ENCODE measurements at places on chromosomes 1 and 21. TPM values are rescaled to one million over a fixed set of nuclear protein-coding genes. Genes with fewer than 3 reads are reported as not detected.
A peak's percentile ranks its signal among the peaks of the same experiment; 100 is the strongest.

DNA sequence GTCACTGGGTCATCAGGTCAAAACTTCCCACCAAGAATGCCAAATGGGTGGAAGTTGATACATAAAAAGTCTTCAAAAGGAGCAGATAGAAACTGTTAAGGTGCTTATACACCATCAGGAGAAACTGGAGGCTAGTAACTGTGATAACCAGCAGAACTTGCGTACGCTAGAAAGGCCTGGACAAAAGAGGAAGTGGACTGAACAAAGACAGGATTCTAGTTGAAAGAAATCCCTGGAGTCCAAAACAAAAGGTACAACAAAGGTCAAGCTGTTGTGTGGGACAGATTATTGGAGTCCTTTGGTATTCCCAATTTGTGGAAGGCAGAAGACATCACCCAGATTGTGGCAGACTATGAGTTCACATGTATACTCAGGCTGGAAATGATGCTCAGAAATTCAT, 215.8 kb upstream of the PBX1 start:
- no peak for DNase-seq

DNA sequence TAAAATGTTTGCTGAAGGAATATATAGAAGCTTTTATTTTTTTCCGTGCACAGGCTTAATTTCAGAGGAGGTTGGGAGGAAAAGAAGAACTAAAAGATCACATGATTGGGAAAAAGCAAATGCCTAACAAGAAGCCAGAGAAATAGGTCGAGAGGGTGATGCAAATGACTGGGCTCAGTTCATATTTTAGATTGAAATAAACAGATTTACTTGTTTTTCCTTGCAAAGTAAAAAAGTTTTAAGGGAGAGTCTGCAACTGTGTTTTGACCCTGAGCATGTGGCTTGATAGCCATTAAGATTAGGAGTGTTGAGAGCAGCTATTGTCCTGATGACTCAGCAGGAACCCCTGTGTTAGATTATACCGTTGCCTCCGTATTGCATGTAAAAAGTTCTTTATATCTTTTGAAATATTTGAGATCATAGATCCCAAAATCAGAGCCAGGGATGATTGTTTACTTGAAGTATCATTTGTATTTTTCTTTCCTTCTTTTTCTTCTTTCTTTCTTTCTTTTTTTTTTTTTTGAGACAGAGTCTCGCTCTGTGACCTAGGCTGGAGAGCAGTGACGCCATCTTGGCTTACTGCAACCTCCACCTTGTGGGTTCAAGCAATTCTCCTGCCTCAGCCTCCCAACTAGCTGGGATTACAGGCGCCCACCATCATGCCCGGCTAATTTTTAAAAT, 20.2 kb downstream of the CLIC4 start:
- no peak for DNase-seq

DNA sequence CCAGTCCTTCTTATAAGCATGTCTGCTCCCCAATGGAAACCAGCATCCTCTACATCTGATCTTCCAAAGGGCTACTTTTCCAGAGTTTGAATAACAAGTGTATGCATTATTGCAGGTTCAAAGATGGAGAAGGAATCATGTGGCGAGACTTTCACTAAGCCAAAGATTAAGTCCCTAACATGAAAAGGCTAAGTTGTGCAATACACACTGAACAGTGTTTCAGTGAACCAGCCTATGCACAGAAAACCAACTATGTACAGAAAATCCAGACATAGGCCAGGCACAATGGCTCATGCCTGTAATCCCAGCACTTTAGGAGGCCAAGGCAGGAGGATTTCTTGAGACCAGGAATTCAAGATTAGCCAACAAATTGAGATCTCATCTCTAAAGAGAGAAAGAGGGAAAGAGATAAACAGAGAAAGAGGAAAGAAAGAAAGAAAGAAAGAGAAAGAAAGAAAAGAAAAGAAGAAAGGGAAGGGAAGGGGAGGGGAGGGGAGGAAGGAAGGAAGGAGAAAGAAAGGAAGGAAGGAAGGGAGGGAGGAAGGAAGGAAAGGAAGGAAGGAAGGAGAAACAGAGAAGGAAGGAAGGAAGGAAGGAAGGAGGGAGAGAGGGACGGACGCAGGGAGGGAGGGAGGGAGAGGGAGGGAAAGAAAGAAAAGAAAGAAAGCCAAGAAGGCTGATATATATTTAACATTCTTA, 181.7 kb downstream of the LTN1 start:
- DNase-seq = no peak

GRCh38 chr1:244137725-244138124, 86.6 kb downstream of the ZBTB18 start:
- DNase-seq = no peak

DNA sequence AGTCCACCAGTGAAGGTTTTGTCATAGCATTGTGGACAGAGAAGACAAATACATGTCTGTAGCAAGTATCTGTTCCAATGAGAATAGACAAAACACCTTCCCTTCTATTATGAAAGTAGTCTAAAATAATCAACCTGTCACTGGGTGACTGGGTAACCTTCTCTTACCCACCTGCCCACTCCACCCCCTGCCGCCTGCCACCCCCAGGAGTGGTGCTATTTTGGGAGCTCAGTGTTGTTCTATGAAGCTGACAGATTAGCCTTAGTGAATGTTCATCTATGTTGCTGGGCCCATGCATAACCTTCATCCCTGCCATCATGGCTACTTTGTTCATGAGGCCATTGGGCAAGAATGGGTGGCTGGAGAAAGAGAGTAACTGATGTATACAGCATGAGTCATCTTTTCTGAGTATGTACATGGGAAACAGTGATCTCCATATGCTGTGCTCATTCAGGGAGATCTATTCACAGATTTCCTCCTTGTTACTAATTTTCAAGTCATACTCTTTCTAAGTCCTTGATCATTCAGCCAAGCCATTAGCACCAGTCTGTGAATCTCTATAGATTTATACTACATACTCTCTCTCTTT, 24.8 kb downstream of the MARK1 start:
- no peak for DNase-seq

- DNase-seq = no peak
Observed at GRCh38 chr1:15083578-15083977, 70.0 kb upstream of the TMEM51 start.

DNA sequence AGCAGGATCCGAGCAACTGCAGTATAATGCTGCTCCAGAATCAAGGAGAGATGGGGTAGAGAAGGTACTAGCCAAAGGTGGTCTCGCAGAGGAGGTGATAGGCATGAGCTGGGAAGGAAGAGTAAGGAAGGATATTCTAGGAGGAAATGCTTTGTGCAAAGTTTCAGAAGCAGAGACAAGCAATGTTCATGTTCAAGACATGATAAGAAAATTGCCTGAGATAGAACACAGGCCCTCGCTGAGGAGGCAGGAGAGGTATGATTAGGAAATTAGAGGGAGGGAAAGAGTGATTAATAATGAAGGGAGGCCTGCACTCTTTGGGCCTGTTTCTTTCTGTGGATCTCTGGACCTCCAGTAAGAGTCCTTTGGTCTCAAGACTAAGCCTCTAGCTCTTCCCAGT, 12.9 kb upstream of the ETV3 start:
- DNase-seq = no peak

DNA sequence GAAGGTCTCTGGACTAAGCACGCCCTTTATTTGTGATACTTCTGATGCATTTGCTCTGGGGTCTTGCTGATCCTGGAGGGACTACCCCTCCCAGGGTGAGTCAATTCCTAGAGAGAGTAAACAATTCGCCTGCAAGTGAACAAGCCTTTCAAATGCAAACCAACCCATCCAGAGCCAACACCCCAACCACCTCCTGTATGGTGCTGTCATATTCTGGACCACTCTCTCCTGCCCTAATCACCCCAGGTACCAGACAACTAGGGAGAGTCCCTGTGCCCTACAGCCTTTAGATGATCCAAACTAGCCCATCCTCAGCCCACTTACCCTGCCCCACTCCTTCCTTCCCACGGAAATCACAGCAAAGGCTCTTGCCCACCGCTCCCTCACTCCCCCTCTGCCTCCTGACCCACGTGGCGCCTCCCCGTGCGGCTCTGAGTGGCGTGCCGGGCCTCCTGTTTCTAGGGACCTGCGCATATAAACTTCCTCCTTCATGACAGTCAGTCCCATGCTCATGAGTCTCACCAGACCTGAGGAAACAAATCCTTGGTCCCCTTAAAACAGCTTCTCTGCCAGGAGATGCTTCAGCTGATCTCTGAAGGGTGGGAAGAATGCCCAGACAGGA, 37.2 kb downstream of the ACTA1 start:
- no peak for DNase-seq

- DNase-seq = peak; percentile 60
Observed at GRCh38 chr1:234932511-234933430, 195.9 kb downstream of the TOMM20 start.

DNA sequence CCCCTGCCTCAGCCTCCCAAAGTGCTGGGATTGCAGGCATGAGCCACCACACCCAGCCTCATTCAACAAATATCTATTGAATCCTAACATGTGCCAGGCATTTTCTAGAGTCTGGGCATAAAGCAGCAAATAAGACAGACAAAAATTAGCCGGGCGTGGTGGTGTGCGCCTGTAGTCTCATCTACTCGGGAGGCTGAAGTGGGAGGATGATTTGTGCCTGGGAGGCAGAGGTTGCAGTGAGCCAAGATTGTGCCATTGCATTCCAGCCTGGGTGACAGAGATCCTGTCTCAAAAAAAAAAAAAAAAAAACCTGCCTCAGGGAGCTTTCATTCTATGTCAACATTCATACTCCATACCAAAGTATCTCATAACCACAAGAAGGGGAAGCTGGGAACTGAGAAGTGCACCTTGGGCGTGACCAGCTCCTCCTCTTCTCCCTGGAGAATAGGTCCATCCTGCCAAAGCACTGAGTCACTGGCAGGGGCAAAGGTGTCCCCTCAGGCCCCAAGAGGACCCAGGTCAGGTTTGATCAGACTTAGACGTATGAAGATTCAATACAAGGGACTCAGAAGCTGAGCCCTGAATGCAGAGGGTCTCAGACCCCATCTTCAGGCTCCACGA, 36.8 kb upstream of the PPP1R15B start:
- DNase-seq = no peak

DNA sequence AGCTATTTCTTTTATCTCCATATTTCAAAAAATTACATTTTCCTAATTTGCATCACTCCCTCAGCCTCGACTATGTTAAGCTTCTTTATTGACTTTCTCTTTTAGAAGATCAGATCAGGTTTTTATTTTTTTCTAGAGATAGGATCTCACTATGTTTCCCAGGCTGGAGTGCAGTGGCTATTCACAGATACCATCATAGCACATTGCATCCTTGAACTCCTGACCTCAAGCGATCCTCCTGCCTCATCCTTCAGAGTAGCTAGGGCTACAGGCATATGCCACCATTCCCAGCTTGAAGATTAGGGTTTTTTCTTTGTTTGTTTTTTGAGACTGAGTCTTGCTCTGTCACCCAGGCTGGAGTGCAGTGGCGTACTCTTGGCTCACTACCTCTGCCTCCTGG, 20.1 kb downstream of the UCK2 start:
- no peak for DNase-seq

Gene TINAGL1
- 274 TPM for total RNA-seq

Gene RGS8
- total RNA-seq = not detected

Gene HTR6
- not detected for total RNA-seq
